Pancreas (tissue), 10 donors: ENCODE measurements at places on chromosomes 16 and 17. TPM values are rescaled to one million over a fixed set of nuclear protein-coding genes. Genes with fewer than 3 reads are reported as not detected.
A peak's percentile ranks its signal among the peaks of the same experiment; 100 is the strongest.

DNA sequence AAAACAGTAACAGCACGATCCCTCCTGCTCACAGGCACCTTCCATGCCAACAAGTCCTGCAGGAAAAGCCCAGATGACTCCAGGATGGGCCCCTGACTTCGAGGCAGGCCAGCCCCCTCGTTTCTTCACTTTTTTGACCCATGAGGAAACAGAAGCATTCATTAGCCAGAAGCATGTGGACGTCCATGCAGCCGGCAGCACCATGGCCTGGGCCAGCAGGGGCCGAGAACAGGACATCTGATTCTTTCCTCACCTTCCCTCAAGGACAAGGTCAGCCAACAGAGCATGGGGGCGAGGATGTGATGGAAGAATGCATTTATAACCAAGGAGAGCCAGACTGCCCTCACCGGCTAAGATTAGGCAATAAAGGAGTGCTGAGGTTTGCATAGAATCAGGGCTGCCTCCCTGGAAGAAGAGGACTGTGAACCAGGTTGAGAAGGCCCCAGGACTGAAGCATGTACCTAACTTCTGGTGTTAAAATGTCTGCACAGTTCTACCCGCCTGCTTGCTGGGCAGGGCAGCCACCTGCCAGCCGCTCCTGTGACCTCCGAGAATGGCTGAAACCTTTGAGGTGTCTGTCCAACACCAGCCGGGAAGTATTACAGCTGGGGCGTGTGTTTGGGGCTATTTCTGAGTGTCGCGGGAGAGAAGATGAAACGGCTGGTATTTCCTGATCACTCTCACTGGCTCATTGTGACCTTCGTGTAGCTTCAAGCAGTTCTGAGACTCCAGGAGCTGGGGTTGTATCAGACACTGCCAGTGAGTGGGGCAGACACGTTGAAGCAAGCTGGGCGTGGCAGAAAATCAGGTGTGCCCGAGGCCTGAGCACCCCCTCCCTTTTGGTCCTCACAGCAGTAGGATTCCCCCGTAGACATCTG, 94.0 kb upstream of the TNRC6C start:
- H3K27me3 ChIP-seq: no peaks in the 10 kb centered on the region
- H3K4me1 ChIP-seq: no peaks in the 10 kb centered on the region
- H3K4me3 ChIP-seq: no peak overlapping the region
- no peaks in the 10 kb centered on the region for H3K36me3 ChIP-seq
- DNase-seq: no peak
- H3K27ac ChIP-seq: no peak overlapping the region

Gene KRTAP2-3
- total RNA-seq: not detected

DNA sequence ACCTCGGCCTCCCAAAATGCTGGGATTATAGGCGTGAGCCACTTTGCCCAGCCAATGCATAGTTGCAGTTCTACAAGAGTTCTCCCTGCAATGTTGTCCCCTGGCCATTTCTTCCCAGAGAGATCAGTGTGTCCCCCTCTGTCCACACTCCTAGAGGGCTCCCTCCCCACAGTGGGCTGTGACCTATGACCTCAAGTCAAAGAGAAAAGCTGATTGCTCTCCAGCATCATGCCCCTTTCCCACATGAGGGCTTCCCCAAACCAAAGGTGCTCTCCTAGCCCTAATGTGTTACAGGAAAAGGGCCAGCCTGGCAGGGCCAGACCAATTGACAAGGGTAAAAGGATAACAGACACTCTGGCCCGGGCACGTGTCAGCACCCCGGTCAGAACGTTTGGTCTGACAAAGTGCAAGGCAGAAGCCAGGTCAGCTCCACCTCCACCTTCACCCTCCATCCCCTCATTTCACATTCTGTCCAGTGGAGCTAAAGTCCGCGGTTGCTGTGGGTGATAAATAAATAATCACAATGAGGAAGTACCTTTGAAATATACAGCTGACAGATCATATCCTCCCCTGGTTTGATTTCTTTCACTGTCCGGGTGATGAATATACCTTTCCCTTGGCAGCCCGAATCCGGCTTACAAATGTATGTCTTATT, 17.8 kb downstream of the TTLL6 start:
- H3K4me3 ChIP-seq: no peak overlapping the region
- H3K4me1 ChIP-seq: no peaks in the 10 kb centered on the region
- peak overlapping the region; percentile 60 for H3K27ac ChIP-seq
- no peaks in the 10 kb centered on the region for H3K27me3 ChIP-seq
- H3K36me3 ChIP-seq: no peaks in the 10 kb centered on the region

- DNase-seq: no peak
- H3K36me3 ChIP-seq: no peaks in the 10 kb centered on the region
- no peak overlapping the region for H3K4me3 ChIP-seq
- no peaks in the 10 kb centered on the region for H3K27me3 ChIP-seq
Measured at GRCh38 chr17:65633146-65633881, 71.9 kb upstream of the AXIN2 start.

DNA sequence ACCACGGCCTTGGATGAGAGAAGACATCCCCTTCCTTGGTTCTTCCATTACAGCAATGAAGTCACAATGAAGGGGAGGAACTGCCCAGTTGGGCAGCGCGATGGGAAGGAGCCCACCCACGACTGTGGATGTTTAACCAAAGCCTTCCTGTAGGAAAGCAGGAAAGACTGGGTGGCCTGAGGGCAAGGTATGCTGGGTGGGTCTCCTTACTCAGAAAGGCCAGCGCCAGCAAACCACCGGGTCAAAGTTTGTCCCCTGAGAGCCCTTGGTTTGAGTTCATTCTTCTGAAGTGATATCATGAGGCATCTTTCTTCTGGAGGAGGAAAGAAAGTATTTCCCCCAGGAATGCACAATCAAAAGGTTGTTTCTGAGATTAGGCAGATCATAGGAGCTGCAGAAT, 105.2 kb downstream of the C16orf95 start:
- H3K4me3 ChIP-seq: no peak overlapping the region
- no peak overlapping the region for H3K27ac ChIP-seq
- peaks cover 3% of the 10 kb centered on the region for H3K4me1 ChIP-seq
- no peaks in the 10 kb centered on the region for H3K27me3 ChIP-seq
- no peak for DNase-seq
- H3K36me3 ChIP-seq: no peaks in the 10 kb centered on the region

DNA sequence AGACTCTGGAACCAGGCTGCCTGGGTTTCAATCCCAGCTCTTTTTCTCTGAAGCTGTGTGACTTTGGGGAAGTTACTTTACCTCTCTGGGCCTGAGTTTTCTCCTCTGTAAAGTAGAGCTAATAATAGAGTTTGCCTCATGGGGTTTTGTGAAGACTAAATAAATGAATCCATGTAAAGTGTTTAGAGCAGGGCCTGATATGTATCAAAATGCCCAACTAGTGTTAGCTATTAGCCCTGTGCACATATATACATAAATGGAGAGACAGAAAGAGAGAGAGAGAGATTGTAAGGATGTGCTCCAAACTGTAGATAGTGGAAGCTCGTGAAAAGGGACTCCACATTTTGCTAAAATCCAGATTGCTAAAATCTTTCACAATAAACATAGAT, 44.8 kb upstream of the HAPSTR1 start:
- H3K27me3 ChIP-seq: no peaks in the 10 kb centered on the region
- H3K27ac ChIP-seq: no peak overlapping the region
- DNase-seq: no peak

Gene CRYBA1
- not detected for total RNA-seq

DNA sequence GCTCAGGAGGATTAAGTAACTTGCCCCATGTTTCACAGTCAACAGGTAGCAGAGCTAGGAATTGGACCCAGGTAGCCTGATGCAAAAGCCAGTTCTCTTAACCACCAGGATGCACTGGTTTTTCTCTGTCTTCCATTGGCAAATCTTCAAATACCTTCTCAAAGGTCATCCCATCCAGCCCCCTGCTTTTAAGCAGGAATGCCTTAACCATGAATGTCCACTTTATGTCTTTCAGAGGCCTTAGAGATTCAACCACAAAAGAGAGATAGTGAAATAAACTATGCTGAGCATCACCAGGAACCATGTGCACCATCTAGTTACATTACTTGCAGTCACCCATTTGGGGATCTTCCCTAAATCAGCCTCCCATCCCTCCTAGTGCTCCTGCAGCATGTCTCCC, 94.3 kb downstream of the C17orf67 start:
- no peak for DNase-seq
- no peaks in the 10 kb centered on the region for H3K27me3 ChIP-seq
- H3K36me3 ChIP-seq: no peaks in the 10 kb centered on the region
- no peak overlapping the region for H3K27ac ChIP-seq
- no peak overlapping the region for H3K4me3 ChIP-seq
- no peaks in the 10 kb centered on the region for H3K4me1 ChIP-seq

Gene CD300H
- total RNA-seq: not detected

Gene VTN
- 14.5 TPM for total RNA-seq

GRCh38 chr16:87970186-87970585, 19.0 kb downstream of the BANP start:
- no peak for DNase-seq
- no peak overlapping the region for H3K4me3 ChIP-seq
- H3K36me3 ChIP-seq: no peaks in the 10 kb centered on the region
- peaks cover 7% of the 10 kb centered on the region for H3K4me1 ChIP-seq

DNA sequence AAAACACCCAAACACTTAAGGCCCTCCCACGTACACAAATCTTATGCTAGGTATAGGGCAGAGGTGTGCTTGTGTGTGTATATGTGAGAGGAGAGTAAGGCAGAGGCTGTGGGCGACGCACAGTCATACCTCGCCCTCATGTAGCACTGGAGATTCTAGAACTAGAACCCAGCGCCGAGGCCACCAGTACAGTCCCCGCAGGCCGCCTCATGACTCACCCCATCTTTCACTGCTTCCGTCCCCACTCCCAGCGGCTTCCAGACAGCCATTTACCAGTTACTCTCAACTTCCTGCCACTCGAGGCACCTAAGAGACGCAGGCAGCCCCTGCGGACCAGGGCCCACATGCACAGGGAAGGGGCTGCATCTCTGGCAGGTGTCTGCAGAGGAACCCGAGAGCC, 23.2 kb upstream of the CYTH1 start:
- H3K27ac ChIP-seq: no peak overlapping the region
- H3K36me3 ChIP-seq: peaks cover 70% of the 10 kb centered on the region
- no peaks in the 10 kb centered on the region for H3K4me1 ChIP-seq
- H3K27me3 ChIP-seq: no peaks in the 10 kb centered on the region
- no peak for DNase-seq

Gene RUNDC3A
- total RNA-seq: 1.9 TPM

Gene CSHL1
- not detected for total RNA-seq

DNA sequence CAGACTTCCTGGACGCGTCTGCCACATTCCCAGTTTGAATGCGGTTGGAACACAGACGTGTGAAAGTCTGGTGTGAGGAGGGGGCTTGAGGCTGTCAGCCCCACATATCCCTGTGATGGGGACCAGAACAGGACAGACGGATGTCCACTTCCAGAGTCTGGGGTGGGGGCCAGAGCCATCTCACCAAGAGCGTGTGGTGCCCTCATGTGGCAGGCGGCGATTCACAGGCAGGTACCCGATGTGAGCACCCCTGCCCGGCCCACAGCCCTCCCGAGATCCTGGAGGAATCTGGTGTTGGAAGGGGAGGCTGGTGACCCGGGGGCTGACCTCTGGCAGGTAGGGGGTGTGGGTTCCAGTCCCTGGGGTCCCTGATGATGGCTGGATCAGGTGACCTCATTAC, 51.5 kb downstream of the ENGASE start:
- no peak overlapping the region for H3K4me3 ChIP-seq
- H3K36me3 ChIP-seq: no peaks in the 10 kb centered on the region
- H3K4me1 ChIP-seq: no peaks in the 10 kb centered on the region

GRCh38 chr16:86669937-86670749, 91.8 kb downstream of the FOXL1 start:
- DNase-seq: no peak
- H3K27ac ChIP-seq: no peak overlapping the region

- no peak overlapping the region for H3K27ac ChIP-seq
- no peaks in the 10 kb centered on the region for H3K27me3 ChIP-seq
- no peak overlapping the region for H3K4me3 ChIP-seq
- no peak for DNase-seq
Measured at GRCh38 chr16:25575363-25575762, 116.4 kb upstream of the HS3ST4 start.

Gene SLC16A13
- total RNA-seq: 1.4 TPM

DNA sequence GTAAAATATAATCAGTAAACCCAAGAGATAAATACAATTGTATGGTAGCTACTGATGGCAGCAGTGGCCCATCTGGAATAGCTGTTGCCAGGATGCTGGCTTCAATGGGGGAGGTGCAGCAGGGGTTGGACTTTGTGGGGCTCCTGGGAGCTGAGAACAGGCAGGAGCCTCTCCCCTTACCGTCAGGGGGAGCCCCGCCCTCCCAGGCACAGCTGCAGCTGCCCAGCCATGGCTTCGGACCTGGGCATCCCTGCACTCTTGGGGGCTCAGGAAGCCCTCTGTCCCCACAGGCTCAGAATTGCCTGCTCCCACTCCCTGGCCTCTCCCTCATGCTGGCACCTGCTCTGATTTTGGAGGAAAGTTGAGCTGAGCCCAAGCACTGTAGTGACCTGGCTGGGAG, 741.1 kb downstream of the CDH11 start:
- H3K27ac ChIP-seq: no peak overlapping the region
- no peak overlapping the region for H3K4me3 ChIP-seq
- no peak for DNase-seq
- H3K27me3 ChIP-seq: no peaks in the 10 kb centered on the region

Gene TUBB3
- 8.9 TPM for total RNA-seq

Gene ITGB4
- 17.6 TPM for total RNA-seq

Gene ARL5C
- total RNA-seq: 0.31 TPM

DNA sequence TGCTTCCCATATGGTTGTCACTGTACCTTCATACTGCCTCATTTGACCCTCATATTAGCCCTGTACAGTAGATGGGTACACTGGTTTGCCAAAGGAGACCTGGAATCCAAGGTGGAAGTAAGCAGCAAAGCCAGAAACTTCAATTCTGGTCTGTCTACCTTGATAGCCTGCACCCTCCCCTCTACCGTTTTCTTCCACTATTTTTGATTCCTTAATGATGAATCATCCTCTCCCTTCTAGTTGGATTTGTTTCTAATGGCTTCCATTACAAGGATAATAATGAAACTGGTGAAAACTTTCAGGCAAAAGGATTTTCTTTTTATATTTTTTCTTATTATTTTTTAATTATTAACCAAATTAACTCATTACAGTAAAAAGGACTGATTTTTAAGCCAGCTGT, 17.3 kb downstream of the TAC4 start:
- no peak for DNase-seq
- H3K36me3 ChIP-seq: no peaks in the 10 kb centered on the region
- no peak overlapping the region for H3K4me3 ChIP-seq
- no peaks in the 10 kb centered on the region for H3K27me3 ChIP-seq

Gene VPS9D1
- total RNA-seq: 3.9 TPM

Gene NOL3
- total RNA-seq: 31.2 TPM

DNA sequence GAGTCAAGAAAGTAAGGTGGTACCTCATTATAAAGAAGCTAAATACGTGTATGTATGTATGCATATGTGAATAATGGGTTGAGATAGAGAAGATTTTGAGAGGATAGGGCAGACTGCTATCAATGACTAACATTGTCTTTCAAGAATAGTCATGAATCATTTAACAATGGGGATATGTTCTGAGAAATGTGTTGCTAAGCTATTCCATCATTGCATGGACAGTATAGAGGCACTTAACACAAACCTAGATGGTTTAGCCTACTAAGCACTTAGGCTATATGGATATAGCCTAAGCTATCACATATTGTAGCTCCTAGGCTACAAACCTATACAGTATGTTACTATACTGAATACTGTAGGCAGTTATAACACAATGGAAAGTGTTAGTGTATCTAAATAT, 45.2 kb downstream of the TBC1D26 start:
- no peak overlapping the region for H3K27ac ChIP-seq
- no peaks in the 10 kb centered on the region for H3K4me1 ChIP-seq
- DNase-seq: no peak
- no peaks in the 10 kb centered on the region for H3K27me3 ChIP-seq
- no peak overlapping the region for H3K4me3 ChIP-seq

- DNase-seq: peak; percentile 39
- H3K27ac ChIP-seq: peak overlapping the region; percentile 53
- H3K27me3 ChIP-seq: no peaks in the 10 kb centered on the region
- no peak overlapping the region for H3K4me3 ChIP-seq
- H3K4me1 ChIP-seq: peaks cover 19% of the 10 kb centered on the region
- no peaks in the 10 kb centered on the region for H3K36me3 ChIP-seq
Measured at GRCh38 chr17:30368912-30369720, 9.6 kb upstream of the CPD start.

Gene TAC4
- not detected for total RNA-seq
